Caco-2 (cell line): ENCODE measurements at places on chromosomes 13 and 19.
A peak's percentile ranks its signal among the peaks of the same experiment; 100 is the strongest.

- DNase-seq = no peak
- no peaks in the 10 kb centered on the region for H3K27me3 ChIP-seq
- H3K36me3 ChIP-seq = no peaks in the 10 kb centered on the region
- H3K4me1 ChIP-seq = peaks cover 34% of the 10 kb centered on the region
- H3K27ac ChIP-seq = peak overlapping the region; percentile 66
- H3K4me3 ChIP-seq = no peak overlapping the region
Measured at GRCh38 chr19:18317961-18318800, 4.7 kb downstream of the LSM4 start.

- DNase-seq = no peak
- no peak overlapping the region for H3K27ac ChIP-seq
- no peaks in the 10 kb centered on the region for H3K27me3 ChIP-seq
- H3K4me1 ChIP-seq = no peaks in the 10 kb centered on the region
- H3K36me3 ChIP-seq = no peaks in the 10 kb centered on the region
Measured at GRCh38 chr19:4042064-4042730, 24.5 kb downstream of the ZBTB7A start.

DNA sequence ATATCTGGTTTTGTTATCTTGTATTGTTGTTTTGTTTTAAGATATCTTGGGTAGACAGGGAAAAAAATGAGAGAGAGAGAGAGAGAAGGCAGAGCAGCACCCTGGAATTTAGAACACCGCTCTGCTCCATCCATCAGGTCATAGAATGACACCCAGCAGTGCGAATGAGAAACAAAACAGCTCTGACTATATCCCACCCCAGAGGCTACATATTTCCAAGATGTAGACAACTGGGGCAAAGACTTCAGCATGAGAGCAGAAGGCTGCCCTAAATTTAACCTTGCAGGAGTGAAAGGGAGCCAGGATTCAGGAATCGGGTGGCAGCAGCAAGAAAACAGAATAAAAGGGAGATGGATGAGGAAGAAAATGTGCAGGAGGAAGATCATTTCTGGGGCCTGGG lies 46.5 kb downstream of the TNFSF13B start:
- H3K36me3 ChIP-seq = no peaks in the 10 kb centered on the region
- no peak overlapping the region for H3K4me3 ChIP-seq
- no peak for DNase-seq
- no peaks in the 10 kb centered on the region for H3K4me1 ChIP-seq

DNA sequence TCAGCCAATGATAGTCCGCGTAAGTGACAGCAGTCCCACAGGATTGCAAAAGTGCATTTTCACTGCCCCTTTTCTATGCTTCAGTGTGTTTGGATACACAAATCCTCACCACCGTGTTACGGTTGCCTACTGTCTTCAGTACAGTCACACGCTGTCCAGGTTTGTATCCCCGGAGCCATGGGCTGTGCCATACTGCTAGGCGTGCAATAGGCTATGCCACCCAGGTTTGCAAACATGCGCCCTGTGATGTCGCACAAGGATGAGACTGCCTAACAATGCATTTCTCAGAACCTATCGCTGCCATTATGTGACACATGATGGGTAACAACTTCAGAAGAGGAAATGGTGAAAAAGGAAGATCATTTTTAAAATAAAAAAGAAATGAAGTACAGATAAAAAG lies 16.8 kb upstream of the ADPRHL1 start:
- peaks cover 6% of the 10 kb centered on the region; the same call in 1 of the 2 replicates for H3K36me3 ChIP-seq
- no peaks in the 10 kb centered on the region for H3K27me3 ChIP-seq
- H3K27ac ChIP-seq = no peak overlapping the region
- H3K4me1 ChIP-seq = no peaks in the 10 kb centered on the region

DNA sequence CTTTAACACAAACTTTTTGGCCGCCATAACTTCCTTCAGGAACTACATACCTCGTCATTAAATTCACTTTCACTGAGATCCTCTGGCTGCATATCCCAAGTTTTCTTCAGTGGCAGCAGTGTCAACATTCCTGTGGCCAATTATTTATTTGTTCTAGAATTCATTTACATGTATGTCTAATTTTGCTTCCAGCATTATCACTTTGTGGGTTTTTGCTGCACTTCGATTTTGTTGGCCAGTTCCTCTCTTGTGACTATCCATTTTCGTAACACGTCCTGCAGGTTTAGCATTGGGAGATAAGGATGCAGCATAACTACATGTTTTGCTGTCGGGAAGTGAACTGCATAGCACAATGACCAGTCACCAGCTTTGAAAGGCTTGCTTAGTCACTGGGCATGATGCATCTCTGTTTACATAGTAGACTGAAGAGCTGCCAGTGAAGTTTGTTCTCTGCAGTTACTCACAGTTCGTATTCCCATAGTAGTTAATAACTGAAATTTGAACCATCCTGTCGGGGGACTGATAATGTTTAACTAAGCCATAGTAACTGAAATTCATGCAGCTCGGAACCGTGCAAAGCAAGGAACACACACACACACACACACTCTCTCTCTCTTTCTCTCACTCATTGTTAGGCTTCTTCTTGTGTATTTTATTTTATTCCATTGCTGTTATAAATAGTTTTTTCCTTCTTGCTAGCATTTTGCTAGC lies 28.3 kb downstream of the ZNF507 start:
- H3K4me3 ChIP-seq = no peak overlapping the region
- peak; percentile 93 for DNase-seq
- peaks cover 37% of the 10 kb centered on the region for H3K4me1 ChIP-seq
- no peaks in the 10 kb centered on the region for H3K27me3 ChIP-seq
